ENCODE measurements at places on chromosomes 7 and 10.
A peak's percentile ranks its signal among the peaks of the same experiment; 100 is the strongest.

GRCh38 chr7:1592299-1592871, 22.6 kb upstream of the PSMG3 start:
- DNase-seq, result no peak

DNA sequence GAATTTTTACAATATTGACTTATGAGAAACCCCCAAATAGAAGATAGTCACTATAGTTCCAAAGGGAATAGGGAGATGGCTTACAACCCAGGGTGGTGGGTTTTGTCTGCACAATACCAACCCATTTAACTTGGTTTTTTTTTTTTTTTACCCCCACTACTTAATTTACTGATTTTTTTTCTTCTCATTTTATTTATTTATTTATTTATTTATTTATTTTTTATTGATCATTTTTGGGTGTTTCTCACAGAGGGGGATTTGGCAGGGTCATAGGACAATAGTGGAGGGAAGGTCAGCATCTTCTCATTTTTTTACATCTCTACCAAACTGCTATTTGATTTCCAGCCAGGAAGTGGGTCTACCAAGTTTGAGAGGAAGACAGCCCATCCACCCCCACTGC, 77.9 kb downstream of the FAM204A start:
- DNase-seq, result no peak

DNA sequence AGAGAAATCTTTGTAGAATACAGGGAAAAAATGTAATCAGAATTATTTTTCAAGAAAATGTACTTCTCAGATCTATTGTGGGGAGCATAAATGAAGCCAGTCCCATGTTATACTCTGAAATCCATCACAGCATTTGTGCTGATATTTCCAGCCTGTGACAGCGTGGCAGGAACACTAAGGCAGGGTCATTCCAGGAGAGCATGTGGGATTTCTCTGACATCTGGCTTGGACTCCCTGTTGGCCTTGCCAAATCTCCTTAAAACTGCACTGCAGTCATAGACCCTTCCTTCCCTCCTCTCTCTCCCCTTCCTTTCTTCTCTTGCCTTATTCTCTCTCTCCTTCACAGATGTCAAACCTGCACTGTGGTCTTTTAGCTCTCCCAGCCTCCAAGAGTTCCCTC, 6.5 kb upstream of the TSPAN13 start:
- no peak for DNase-seq

- no peak for DNase-seq
Measured at GRCh38 chr7:34425631-34426384, 232.2 kb upstream of the NPSR1 start.

DNA sequence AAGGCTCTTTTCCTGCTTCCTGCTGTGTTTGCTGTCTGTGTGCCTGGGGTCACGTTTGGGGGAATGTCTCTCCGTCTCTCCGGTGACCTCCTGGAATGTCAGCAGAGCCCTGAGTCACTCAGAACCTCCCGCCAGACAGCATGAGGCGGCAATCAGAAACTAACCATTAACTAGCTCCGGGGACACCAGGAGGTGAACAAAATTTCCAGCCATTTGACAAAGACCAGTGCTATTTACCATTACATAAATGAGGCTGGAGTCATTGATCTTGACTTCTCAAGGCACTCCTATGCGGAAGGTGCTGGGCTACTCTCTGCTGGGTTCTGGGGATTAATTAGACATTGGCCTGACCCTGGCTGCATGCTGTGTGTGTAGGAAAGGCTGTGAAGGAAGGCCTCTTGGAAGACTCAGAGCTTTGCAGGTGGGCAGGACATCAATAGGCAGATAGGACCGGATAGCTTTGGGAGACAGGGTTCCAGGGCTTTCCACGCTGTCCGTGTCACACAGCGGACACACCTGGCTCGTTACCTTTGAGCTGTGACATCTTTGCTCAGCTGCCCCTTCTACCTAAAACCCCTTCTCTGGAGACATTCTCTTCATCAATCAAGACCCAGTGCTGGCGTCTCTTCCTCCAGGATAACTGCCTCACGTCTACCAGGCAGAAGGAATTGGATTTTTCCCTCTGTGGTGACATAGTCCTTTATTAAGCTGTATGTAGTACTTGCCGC, 77.0 kb downstream of the PFKFB3 start:
- DNase-seq, result peak; percentile 52

- no peak for DNase-seq
Measured at GRCh38 chr10:66786709-66787108, 139.1 kb upstream of the LRRTM3 start.

GRCh38 chr7:81206217-81206616, 287.4 kb upstream of the SEMA3C start:
- no peak for DNase-seq

GRCh38 chr7:98418636-98419315, 17.9 kb upstream of the BAIAP2L1 start:
- peak; percentile 87 for DNase-seq

DNA sequence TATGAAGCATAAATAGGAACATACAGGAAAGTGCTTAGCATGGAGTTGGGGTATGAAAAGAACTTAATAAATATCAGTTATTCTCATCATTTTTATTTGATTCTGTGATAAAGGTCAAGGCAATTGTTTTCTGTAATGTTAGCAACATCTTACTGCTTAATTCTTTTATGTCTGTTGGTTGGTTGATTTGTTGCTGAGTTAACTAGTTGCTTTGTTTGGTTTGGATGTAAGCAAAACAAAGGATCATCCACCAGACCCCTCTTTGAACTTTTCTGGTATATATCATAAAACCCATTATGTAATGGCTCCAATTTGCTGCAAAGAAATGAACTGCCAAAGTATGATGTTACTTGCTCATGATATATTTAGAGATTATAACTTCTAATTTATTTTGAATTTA, 44.5 kb downstream of the CH25H start:
- no peak for DNase-seq

GRCh38 chr7:87342231-87342630, 3.2 kb upstream of the CROT start:
- no peak for DNase-seq

GRCh38 chr10:30812018-30812851, 182.7 kb upstream of the LYZL2 start:
- no peak for DNase-seq

DNA sequence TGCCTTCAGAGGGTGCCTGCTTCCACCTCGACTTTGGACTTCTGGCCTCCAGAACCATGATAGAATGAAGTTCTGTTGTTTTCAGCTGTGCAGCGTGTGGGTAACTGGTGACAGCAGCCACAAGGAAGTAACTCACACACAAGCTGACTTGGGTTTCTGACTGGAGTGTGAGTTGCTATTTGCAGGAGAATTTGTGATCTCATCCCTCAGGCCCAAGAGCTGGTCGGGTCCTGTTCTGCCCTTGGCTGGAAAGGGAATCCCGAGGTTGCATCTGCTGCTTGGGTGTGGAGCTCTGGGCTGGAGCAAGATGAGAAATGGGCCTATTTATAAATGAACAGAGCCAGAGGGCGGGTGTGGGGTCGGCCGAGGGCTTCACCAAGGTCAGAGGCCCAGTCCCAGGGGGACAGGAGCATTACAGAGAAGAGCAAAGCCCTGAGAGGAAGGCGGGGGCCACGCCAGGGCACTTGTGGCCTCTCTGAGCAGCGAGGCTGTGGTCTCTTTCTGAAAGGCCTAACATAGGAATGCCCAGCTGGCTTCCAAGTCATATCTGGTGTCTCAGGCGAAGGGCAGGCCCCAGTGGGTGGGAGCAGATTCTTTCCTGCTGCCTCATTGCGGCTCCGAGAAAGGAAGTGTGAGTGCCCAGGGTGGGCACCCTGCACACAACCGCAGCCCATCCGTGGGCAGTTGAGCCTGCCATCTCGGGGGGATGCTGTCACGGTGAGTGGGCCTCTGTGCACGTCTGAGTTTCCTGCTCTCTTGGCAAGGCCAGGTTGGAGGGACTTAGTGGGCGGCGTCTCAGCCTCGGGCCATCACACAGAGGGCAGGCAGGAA, 26.5 kb upstream of the C10orf71 start:
- DNase-seq, result peak; percentile 3

DNA sequence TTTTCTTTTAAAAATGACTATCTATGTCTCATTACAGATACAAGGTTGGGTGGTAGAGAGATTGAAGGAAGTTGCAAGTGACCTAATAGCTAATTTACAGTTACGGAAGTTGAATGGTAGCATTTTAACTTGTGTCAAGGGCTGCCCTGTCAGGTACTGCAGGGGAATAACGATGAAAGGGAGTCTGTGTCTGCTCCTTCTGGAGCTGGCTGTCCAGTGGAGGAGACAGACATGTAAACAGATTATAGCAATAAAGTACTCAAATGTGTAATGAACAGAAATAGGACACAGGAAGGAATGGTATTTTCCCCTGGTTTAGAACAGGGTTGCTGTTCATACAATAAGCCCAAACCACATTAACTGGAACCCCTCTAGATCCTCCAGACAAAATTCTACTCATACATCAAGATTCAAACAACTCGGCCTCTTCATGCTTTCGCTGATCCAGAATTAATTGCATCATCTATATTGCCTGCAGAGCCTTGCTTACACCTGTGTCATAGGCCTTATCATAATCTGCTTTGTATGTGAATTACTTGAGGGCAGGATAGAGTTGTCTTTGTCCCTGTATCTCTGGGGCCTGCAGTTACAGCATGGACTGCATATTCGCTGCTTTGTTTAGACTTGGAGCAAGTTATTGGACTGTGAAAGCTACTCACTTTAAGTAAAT, 42.8 kb downstream of the AUTS2 start:
- DNase-seq, result no peak

GRCh38 chr7:28865601-28866144, 92.5 kb downstream of the TRIL start:
- no peak for DNase-seq

GRCh38 chr10:113450906-113451305, 101.9 kb upstream of the HABP2 start:
- DNase-seq, result no peak

GRCh38 chr7:93011351-93012294, 106.2 kb downstream of the SAMD9 start:
- peak; percentile 86 for DNase-seq

DNA sequence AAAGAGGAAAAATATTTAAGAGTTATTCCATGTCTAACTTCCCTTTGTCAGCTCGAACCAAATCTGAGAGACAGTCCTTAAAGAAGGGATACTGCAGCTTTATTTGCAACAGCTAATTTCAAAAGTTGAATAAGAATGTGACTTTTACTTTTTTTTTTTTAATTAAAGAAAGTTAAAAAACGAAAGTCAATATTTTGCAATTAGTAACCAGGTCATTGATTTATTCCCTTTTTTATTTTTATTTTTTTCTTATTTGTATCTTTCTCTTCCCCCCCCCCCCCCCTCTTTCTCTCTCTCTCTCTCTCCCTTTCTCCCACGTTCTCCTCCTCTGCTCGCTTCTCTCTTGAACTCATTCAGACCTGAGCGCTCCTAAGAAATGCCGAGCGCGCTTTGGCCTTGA, 209.5 kb downstream of the TCF7L2 start:
- DNase-seq, result no peak

- DNase-seq, result peak; percentile 13
Measured at GRCh38 chr10:103451831-103452505, at the start of gene CALHM2. Gene CALHM2, minus strand, starts transcription at chr10:103452370. Its CDS starts 2,429 bp downstream, at chr10:103449941.

DNA sequence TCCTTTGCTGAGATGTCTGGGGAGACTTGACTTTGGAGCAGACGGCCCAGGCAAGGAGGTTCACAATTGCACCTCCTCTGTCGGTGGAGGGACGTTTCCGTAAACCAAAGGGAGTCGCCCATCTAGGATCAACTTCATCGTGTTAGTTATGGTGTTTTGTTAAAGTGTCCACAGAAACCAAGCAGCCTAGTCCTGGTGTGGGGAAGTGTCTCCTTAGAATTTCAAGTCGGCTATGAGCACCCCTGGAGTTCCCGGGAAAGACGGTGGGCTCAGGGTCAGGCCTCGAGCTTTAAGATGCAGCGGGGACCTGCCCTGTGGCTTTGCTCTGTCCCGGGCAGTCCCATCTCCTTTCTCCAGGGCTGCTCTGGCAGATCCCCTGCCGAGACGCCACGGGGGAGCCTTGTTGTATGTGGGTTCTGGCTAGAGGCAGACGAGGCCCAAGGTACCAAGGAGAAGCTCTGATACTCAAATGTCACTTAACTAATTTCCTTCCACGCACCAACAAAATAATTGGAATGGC, 319.2 kb downstream of the ADARB2 start:
- DNase-seq, result no peak

- DNase-seq, result no peak
Measured at GRCh38 chr7:30252885-30253795, 31.3 kb upstream of the ZNRF2 start.

- DNase-seq, result no peak
Measured at GRCh38 chr7:26202019-26202990, 760 bp downstream of the CBX3 start.

DNA sequence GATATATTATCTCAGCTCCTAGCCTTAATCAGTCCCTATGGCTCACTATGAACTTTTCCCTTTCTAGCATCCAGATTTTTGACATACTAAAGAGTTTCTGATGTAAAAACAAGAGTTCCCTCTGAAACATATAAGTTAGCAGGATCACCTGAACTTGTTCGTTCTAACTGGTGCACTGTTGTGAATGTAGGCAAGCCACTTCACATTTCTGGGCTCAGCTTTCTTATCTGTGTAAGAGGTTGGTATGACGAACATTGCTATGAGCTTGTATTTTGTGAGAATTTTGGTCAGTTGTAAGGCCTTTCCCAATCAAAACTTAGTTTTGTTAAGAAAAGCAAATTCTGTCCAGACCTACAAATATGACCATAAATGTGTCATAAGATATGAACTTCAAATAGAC, 46.1 kb downstream of the MAGI2 start:
- no peak for DNase-seq

- DNase-seq, result no peak
Measured at GRCh38 chr10:127600479-127600878, 51.4 kb downstream of the NPS start.

DNA sequence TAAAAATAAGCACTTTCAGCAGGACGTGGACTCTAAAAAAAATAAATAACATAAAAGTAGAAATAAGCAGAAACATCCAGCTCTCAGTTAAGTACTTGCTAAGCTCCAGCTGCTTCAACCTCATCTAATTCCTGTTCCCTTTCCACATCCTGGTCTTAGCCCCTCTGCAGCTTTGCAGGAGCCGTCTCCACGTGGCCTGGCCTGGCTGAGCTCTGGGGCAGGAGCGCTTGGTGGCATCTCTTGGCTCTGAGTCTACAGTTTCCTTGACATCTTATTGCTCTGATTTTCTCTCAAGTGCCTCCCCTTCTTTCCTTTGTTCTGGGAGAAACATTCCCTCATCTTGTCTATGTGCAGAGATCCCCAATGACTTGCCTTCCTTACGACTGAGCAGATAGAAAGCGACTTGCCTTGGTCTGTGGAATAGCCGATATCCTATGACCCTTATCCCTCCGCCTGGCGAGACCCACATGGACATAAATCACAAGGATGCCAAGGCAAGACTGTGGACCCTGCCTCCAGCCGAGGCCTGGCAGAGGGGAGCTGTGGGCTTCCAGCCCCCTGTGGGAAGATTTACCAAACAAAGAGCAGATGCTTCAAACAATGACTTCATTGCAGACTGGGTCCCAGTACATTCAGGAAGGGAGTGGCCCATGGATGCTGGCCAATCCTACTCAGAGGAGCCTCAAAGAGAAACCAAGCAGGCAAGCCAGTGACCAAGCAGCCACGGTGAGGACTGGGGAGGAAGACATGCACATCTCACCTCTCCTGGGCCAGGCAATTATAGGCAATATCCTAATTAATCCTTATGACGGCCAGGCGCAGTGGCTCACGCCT, 61.9 kb downstream of the SPOCK2 start:
- peak; percentile 28 for DNase-seq
